BJ (cell line): ENCODE measurements at places on chromosomes 11 and 22. TPM values are rescaled to one million over a fixed set of nuclear protein-coding genes. Genes with fewer than 3 reads are reported as not detected.

The MUC5AC gene
- not detected in 2 replicates for polyA plus RNA-seq

GRCh38 chr11:132864811-132865576 lies 667.3 kb downstream of the OPCML start:
- DNase-seq, result no peak

The CRYBB3 gene
- not detected in 2 replicates for polyA plus RNA-seq

The EFCAB6 gene
- 0.75 and 1.4 TPM in 2 replicates for polyA plus RNA-seq

GRCh38 chr11:45500451-45500850 lies 165.0 kb downstream of the CHST1 start:
- no peak for DNase-seq
